GM03348 (cell line): ENCODE measurements at places on chromosomes 5 and 9.

GRCh38 chr5:132458651-132459030 is 31.9 kb downstream of the IRF1 start:
- no peak for DNase-seq

DNA sequence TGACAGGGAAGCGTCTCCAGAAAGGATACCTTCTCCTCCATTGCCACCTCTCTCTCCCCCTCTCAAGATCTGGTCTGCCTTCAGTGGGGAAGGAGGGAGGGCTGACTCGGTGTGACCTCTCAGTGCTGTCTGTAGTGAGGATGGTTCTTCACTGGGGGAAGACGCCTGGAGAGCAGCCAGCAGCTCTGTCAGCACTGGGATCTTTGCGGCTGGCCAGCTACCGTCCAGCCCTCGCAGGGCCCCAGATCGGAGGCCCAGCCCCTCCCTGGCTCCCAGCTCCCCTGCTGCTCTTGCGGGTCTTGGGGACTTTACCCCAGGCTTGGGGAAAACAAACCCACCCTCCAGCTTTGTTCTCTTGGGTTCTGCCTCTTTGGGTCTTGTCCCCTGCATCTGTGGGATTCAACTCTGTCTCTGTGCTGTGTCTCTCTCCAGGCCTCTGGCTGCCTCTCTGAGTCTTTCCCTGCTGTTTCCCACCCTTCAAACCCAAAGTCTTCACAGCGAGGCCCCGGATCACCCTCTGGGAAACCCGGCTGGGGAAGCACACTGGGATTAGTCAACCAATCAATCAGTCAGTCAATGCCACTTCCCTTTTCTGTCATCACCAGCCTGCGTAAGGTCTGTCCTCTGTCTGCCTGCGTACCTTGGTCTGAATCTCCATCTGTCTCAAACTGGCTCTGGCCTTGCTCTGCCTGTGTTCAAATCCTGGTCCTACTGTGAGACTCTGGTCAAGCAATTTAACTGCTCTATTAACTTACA is 23.0 kb downstream of the FGF18 start:
- no peak for DNase-seq

DNA sequence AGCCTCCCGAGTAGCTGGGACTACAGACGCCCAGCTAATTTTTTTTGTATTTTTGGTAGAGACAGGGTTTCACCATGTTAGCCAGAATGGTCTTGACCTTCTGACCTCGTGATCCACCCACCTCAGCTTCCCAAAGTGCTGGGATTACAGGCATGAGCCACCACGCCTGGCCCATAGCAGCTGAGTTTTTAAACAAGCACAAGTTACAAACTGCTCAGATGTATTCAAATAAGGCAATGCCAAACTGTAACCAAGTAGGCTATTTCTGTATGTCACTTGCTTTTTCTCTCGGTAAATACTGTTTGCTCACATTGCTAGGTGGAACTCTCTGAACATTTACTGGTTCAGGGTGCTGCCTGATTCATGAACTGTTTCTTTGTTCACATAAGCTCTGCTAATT is 799.3 kb upstream of the NUDT12 start:
- DNase-seq = no peak

DNA sequence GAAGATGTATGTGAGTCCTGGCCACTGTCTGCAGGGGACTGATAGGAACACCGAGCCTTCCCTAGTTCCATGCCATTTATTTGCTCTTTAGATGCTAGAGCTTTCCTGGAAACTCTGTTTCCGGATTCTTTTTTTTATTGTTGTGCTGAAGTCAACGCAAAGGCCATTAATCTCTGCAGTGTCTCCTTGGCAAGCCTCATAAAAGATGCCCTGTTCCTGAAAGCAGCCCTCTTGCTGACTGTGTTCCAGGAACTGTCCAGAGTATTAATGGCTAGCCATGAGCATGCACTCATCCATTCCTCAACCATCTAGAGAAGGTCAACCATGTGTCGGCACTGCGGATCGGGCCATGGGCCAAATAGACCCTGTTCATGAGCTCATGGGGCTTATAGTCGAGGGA is 42.9 kb upstream of the SMAD5 start:
- no peak for DNase-seq

- no peak for DNase-seq
Measured at GRCh38 chr5:107135391-107135790, 535.3 kb downstream of the EFNA5 start.
